Stimulated activated CD4-positive, alpha-beta T cell treated with anti-CD3 and anti-CD28 coated beads, Interleukin-1b, Interleukin-23, amount 100 ng/mL, for 4 hours (primary cell): ENCODE measurements at places on chromosomes 12 and 14.

DNA sequence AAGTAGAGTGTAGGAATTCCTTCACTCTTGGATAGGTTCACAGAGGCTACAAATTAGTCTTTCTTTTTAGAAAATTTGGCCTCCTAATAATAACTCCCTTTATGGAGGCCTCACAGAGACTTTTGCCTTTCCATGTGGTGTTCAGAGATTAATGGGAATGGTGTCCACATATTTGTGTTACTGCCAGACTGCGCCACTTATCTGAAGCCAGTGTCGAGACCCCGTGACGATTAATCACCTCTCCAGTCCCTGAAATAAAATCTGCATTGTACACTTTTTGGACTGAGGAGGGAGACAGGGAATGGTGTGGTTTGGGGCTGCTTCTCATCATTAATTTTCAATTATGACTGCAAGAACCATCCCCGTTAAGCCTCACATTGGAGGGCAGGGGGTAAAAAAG, 980.5 kb downstream of the FLRT2 start:
- DNase-seq: no peak

DNA sequence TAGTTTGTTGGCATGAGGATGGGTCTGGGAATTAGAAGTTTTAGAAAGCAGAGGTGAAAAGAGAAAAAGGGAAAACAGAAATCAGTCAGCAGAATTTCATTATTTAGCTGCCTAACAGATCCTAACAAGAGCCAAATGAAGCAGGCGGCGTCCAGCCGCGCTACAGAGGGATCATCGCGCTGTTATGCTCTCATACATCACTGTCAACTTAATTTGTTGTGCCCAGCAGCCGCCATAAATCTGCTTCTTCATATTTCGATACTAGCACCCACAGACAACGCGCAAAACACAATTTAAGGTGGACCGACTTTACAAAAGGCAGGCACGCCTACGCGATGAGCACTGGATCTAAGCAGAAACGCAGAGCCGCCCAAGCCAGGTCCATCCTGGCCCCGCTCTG, 66.7 kb downstream of the SETD3 start:
- no peak for DNase-seq

DNA sequence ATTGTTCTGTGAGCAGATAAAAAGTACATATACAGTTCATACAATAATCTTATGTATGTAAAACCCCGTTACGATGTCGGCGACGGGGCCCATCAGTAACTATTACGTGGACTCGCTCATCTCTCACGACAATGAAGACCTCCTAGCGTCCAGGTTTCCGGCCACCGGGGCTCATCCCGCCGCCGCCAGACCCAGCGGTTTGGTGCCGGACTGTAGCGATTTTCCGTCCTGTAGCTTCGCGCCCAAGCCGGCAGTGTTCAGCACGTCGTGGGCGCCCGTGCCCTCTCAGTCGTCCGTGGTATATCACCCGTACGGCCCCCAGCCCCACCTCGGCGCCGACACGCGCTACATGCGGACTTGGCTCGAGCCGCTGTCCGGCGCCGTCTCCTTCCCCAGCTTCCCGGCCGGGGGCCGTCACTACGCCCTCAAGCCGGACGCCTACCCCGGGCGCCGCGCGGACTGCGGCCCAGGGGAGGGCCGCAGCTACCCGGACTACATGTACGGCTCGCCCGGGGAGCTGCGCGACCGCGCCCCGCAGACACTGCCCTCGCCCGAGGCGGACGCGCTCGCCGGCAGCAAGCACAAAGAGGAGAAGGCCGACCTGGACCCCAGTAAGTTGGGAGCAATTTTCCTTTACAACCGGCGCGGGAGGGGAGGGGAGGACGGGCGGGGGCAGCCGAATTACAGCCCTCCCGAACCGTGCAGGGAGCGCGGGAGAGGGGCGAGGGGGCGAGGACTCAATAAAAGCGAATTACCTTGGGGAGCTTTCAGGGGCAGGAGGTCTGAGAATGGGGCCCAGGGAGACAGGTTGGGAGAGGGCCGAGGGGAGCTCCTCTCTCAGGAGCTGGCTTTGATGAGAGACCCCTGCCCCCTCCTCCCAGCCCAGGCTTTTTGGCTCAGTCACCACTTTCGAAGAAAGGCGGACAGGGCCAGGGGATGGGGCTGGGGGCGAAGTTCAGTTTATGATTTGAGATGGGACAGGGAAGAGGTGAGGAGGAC, at the start of gene HOXC9:
HOXC9 (plus strand) TSS at position 46 of the 999 bp plus-strand sequence; CDS start at position 74, 28 bp downstream.
- no peak for DNase-seq

DNA sequence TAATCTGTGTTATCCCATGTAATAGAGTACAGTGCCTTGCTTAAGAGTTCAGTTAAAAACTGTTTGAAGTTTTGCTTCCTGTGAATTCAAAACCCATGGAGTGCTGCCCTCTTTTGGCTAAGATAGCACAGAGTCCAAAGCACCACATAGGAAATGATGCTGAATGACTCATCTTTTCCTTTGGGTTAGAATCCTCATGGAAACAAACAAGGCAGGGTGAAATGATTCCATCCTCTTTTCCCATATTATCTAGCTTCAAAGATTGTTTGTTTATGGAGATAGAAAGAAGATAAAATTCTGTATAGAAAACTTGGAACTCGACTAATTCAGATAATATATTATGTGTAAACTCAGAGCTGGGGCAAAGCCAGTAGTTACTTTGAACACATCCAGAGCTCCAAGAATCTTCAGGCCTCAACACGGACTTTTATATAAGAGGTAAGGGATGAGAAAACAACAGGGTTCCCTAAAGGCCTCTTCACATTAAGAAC, 87.4 kb downstream of the OTOGL start:
- no peak for DNase-seq

DNA sequence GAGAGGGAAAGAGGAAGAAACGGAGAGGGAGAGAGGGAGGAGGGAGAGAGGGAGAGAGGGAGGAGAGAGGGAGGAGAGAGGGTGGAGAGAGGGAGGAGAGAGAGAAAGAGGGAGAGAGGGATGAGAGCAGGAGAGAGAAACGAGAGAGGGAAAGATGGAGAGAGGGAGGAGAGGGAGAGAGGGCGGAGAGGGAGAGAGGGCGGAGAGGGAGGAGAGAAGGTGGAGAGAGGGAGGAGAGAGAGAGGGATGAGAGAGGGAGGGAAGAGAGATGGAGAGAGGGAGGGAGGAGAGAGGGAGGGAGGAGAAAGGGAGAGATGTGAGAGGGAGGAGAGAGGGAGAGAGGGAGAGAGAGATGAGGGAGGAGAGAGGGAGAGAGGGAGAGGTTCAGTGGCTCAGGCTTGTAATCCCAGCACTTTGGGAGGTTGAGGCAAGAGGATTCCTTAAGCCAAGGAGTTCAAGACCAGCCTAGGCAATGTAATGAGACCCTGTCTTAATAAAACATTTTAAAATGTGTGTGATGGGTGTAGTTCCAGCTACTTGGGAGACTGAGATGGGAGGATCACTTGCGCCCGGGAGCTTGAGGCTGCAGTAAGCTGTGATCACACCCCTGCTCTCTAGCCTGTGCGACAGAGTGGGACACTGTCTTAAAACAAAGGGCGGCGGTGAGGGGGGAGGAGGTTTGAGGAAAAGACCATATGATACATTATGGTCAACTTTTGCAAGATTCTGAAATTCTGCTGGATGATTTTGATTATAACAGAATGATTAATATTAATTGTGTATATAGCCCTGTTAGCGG, 21.3 kb upstream of the SNRPF start:
- no peak for DNase-seq

DNA sequence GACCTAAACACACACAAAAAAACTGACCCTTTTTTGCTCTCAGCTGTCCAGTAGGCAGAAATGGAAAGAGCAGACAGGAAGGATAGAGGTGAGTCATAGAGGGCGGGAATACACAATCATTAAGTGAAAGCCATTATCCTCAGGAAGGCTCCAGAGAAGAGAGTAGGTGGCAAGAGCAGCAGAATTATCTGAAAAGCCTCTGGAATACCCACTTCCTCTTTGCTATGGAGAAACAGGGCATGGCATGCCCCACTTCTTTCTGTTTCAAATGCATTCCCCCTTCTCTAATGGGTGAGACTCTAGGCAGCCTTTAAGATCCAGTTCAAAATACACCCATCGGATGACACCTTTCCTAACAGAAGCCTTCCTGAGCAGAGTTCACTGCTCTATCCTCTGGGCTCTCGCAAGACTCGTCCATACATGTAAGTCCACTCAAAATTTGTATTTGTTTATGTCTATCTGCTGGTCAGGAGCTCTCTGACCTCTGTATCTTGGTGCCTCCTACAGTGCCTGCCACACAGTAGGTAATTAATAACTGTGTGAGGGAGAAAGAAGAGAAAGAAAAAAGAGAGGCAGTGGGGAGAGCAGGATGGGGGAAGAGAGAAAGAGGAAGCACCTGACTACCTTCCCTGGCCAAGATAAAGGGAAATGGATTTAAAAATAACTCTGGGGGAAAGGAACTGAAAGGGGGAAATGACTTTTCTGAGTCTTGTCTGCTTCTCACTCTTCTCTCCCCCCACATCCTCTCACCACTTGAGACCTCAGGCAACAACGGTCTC, 8.5 kb downstream of the KLHL33 start:
- DNase-seq: no peak

GRCh38 chr12:114655934-114656749, 27.8 kb downstream of the TBX3 start:
- DNase-seq: no peak

DNA sequence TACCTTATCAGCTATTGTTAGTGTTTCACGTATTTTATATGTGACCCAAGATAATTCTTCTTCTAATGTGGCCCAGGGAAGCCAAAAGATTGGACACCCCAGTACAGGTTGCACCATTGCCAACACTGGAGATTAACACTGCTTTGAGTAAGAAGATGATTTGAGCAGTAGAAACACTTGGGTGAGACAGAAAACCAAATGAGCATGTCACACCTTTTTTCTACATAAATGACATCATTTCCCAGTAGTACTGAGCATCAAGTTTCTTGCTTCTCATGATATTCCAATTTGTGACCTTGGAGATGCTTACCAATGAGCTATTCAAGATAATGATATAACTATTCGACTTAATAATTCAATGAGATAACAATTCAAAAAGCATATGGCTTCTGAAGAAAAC, 140.0 kb downstream of the LLPH start:
- no peak for DNase-seq

DNA sequence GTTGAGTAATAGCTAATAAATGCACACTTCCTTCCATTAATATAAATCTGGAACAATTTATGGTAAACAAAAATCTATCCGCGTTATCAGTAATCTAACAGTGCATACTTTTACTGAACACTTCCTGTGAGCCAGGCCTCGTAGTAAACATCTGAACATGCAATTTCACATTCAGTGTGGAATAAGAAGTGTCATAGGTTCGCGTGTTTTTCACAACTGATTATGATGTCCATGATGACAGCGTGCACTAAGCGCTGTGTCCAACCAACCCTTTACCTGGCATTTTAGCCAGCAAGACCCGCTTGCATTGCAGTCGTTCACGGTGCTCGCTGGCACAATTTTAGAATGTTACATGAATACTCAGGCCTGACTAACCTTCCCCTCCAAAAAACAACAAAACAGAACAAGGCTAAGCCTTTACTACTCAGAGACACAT, 2.1 kb downstream of the PNMA1 start:
- no peak for DNase-seq

GRCh38 chr12:3531496-3531895, 40.5 kb downstream of the PRMT8 start:
- DNase-seq: no peak

DNA sequence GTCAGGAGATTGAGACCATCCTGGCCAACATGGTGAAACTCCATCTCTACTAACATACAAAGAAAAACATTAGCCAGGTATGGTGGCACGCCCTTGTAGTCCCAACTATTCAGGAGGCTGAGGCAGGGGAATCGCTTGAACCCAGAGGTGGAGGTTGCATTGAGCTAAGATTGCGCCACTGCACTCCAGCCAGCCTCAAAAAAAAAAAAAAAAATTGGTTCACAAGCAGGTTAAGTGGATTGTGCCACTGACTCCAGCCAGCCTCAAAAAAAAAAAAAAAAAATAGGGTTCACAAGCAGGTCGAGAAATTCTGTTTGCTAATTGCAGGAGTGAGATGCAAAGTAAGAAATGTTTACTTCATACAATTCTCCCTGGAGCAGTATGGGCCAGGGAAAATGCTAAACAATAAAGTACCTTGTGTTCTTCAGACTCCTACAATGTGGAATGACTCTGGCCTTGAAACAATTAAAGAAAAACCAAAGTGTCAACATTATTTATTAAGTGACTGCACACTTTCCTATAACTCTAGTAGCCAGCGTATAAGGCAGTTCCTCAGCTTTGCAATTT, 6.1 kb downstream of the EDDM3B start:
- DNase-seq: no peak

GRCh38 chr12:132465269-132466190, 24.4 kb upstream of the FBRSL1 start:
- DNase-seq: no peak

DNA sequence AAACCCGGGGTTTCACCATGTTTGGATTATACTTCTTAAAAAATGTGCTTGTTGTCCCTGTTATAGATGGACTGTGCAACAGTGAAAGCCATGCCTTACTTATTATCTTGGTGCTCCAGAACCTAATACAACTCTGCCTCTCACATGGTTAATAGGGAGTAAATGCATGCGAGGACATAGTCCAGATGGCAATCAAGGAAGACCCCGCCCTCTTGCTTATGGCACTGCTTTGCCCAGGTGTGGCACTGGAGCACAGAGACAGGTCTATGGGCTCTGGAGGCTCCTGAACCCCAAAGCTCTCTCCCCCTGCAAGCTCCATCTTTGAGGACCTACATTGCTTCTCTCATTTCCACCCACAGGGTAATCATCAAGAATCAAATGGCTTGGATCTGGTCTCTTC, 162.1 kb upstream of the NTF3 start:
- DNase-seq: no peak

GRCh38 chr14:100469632-100470522, 117.3 kb downstream of the BEGAIN start:
- no peak for DNase-seq

GRCh38 chr14:53603994-53604393, 352.6 kb downstream of the BMP4 start:
- no peak for DNase-seq

DNA sequence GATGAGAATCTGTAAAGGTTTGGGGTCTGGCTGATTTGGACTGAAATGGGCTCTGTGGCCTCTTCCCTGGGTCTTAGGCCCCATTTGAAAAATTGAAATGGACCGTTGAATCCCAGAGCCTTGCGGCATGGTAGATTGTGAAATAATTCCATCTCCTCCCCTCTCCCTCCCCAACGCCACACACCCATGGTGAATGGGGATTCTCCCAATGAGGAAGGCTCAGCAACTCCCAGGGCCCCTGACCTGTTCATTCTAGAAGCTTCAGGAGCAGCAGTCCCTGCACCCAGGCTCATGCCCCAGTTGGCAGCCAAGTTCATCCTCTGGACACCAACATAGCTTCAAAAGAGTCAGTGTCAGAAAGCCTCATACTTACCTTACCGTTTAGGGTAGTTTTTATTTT, 217.4 kb downstream of the ZFP36L1 start:
- no peak for DNase-seq

DNA sequence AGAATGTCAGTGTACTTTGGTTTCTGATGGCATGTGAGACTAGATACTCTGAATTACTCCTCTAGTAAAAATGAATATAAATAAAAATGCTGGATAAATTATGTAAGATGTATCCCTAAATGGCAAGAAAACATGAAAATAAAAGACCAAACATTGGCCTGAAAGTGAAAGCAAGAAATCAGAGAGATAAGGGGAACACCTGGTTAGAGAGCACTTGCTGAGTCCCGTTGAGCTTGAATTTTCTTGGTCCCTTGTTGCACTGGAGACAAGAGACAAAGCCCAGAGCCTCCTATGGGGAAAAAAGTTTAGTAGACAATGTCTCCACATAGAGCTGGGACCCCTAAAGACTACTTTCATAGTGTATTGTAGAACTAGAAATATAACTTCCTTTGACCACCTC, 23.9 kb downstream of the RASSF8 start:
- no peak for DNase-seq

- DNase-seq: no peak
Observed at GRCh38 chr12:75876832-75877762, 154.5 kb downstream of the PHLDA1 start.

GRCh38 chr14:59570122-59570521, 6.5 kb downstream of the CCDC175 start:
- no peak for DNase-seq
